Fibroblast of skin of right biceps (primary cell): ENCODE measurements at places on chromosomes 12 and 14.

DNA sequence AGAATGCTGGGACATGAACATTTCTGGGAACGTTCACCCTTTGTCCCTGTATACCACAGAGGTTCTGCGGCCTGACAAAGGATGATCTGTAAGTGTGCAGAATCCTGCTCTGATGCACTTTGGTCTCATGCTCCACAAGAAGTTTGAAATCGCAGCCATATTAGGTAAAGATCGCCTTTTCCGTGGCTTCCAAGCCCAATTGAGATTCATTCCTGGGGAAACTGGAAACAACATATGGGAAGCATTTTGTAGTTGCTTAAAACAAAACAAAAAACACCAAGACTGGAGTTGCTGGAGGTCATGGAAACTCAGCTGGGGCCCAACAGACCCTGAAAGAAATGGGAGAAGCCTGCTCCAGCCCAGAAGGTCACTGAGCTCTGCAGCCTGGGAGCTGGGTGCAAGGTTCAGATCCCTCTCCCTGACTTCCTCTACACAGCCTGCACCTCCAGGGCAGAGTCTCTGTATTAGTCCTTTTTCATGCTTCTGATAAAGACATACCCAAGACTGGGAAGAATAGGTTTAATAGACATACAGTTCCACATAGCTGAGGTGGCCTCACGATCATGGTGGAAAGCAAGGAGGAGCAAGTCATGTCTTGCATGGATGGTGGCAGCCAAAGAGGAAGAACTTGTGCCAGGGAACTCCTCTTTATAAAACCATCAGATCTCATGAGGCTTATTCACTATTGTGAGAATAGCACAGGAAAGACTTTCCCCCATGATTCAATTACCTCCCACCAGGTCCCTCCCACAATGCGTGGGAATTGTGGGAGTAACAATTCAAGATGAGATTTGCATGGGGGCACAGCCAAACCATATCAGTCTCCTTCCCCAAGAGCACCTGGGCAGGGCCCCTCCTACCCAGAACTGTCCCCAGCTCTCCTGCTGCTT lies 60.8 kb upstream of the CHGA start:
- no peak for DNase-seq

DNA sequence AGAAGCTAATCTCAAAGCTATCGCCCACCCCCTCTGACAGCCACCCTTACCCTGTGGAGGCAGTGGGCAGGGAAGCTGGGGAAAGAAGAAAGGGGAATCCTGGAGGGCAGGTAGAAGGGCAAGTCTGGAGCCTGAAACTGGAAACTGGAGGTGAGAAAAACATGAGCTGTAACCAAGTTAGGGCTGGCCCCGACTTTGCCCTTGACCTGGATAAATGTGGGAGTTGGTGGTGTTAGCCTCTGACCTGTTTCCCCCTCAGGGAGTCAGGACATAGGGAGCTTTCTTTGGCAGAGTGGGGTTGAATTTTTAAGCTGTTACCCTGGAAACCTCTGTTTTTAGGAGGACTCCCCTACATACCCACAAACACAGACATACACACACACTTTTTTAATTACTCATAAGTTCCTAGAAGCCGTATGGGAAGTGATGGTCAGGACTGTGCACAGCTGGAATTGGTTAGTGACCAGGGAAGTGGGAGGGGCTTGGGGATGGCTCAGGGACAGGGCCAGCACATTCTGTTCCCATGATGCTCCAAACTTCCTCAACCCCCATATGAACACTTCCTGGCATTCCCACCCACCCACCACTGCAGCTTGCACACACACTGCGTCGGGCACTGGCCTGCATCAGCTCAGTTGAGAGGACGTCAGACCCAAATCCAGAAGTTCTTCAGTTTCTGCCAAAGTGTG lies 5.0 kb upstream of the MMP19 start:
- DNase-seq = peak; percentile 100

DNA sequence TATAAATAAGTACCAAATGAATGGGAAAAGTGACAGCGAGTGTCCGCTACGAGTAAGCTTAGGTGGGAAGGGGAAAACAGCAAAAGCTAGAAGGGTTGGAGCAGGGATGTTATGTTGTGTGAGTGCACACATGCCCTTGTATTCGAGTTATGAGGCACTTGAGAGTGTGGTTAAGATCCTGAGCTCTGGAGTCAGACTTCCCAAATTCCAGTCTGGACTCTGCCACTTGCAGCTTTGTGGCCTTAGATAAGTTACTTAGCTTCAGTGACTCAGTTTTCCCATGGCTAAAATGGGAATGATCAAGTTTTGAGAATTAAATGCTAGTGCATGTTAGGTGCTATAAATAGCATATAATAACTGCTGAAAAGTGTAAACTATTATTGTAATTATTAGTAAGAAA lies 44.9 kb downstream of the KTN1 start:
- peak; percentile 9 for DNase-seq

DNA sequence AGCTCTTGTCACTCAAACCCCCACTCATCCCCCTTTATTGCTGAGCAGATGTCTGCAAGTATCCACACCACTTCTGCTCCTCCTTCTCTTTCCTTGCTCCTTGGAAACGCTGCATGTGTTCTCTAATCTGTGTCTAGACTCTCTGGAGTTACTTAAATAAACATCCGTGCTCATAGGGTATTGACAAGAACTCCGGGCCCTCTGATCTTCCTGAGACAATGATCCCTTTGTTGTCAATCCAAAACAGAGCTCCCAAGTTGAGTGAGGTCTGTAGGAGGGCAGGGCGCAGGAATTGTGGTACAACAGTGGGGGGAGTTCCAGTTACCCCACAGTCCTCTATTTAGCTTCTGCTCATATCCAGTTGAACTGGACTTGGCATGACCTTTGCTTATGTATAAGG lies 489.0 kb downstream of the SNAPC1 start:
- DNase-seq = no peak

- peak; percentile 74 for DNase-seq
Measured at GRCh38 chr12:30806989-30807694, 52.4 kb upstream of the CAPRIN2 start.

- DNase-seq = no peak
Measured at GRCh38 chr14:68541178-68541896, 251.5 kb downstream of the ZFP36L1 start.
